Osteoblast (primary cell): ENCODE measurements at places on chromosomes 1 and 21.

GRCh38 chr1:200880212-200880611 is 7.4 kb downstream of the GPR25 start:
- no peak for DNase-seq

GRCh38 chr1:76352741-76353435 is 278.3 kb downstream of the ST6GALNAC3 start:
- no peak for DNase-seq

- no peak for DNase-seq
Measured at GRCh38 chr1:72485801-72486200, 203.5 kb upstream of the NEGR1 start.

DNA sequence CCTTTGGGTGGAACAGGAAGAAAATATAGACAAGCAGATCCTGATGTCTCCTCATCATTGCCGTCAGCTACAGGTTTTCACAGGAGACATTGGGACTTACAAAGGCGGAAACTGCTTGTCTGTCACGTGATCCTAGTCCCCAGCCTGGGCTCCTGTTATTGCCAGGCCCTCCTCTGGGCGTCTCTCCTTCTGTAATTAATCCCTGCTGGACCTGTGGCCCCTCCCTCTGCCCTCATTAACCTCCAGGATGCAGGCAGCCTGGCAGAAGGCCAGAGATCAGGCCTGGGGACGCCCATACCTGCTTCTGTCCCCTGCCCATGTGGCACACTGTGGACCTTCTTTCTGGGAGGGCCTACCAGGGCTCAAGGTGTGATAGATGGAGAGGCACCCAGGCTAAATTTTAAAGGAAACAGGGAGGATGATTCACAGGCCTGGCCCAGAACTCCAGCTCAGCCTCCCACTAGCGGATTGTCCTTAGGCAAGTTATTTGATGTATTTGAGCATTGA is 2.4 kb downstream of the S100A5 start:
- DNase-seq, result no peak

DNA sequence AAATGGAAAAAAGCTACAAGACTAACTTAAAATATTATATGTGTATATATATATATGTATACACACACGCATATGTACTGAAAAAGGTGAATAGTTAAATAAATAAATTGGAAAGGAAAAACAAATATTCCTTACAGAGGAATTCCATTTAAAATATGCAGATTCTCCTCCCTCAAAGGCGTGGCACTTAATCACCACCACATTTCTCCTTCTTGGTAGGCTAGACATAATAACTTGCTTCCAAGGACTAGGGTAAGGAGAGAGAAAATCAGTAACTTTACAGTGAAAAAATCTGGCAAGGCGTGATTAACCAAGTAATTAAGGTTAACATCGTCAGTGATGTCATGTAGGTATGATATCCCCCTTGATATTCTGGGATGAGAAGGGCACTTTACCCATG is 84.0 kb upstream of the USP25 start:
- no peak for DNase-seq

DNA sequence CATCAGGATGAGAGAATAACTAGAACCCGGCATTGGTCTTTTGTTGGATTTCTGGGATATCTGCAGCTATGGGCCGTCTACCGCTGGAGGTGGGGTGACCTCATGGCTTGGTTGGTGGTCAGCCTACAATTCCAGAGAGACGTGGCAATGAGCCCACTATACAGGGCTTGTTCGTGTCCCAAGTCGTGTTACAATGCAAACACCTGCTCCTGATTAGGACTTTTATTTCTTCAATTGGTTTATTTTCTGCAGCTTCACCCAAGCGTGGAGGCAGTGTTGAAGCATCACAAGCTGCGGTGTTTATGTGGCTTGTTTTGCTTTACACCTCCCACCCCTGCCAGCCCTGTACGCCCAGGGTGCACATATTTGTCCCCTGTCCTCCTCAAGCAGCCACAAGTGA is 211.7 kb upstream of the TMEM51 start:
- DNase-seq, result no peak

GRCh38 chr1:221141096-221141495 is 261.9 kb downstream of the HLX start:
- no peak for DNase-seq

GRCh38 chr21:43739621-43740435 is 20.9 kb downstream of the PDXK start:
- DNase-seq, result peak; percentile 92

- DNase-seq, result no peak
Measured at GRCh38 chr1:198864695-198865094, 225.9 kb downstream of the PTPRC start.

- DNase-seq, result no peak
Measured at GRCh38 chr1:154857441-154858215, 12.5 kb downstream of the KCNN3 start.
